Effector CD8-positive, alpha-beta T cell (primary cell): ENCODE measurements at places on chromosomes 4 and X.
A peak's percentile ranks its signal among the peaks of the same experiment; 100 is the strongest.

DNA sequence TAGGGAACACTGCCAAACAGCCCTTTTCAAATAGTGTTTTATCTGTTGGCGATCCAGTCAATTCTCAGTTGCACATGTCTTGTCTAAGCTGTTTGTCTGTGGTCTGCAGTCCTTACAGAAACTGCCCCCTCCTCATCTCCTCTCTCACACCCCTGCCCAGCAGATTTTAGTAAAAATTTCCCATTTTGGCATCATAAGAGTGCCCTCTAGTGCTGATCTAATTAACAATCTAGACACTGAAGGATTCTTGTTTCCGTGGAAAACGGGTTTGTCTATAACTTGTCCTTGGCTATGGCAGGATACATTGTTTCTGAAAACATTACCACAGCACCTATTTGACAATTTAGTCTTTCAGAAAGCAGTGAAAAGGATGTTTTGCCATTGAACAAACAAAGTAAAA, 227.2 kb upstream of the MBNL3 start:
- DNase-seq: no peak

GRCh38 chr4:113474017-113474416, 287.5 kb downstream of the CAMK2D start:
- no peak for DNase-seq

DNA sequence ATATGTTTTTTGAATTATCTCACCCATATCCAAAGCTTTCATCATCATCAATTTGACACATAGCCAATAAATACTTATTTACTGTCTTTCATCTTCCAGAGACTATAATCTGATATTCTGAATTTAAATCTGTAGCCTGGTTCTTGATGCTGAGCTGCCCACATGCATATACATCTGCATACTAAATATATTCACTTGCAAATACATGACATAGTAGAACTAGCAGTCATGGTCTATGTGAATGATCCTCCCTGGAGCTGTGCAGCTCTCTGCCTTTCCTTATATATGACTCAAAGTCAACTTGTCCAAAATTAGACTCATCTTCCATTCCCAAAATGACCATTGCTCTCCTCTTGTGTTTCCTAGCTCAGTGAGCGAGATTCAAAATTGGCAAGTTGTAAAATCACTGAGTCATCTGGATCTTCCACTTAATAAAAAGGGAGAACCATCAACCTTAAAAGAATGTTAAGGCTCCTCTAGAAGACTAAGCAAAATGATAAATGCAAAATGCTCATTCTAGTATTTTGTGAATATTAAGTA, 448.2 kb downstream of the PPARGC1A start:
- DNase-seq: no peak

GRCh38 chrX:86078650-86079049, 31.3 kb upstream of the CHM start:
- no peak for DNase-seq

GRCh38 chr4:55546506-55546755, 278 bp downstream of the CLOCK start:
- DNase-seq: no peak

DNA sequence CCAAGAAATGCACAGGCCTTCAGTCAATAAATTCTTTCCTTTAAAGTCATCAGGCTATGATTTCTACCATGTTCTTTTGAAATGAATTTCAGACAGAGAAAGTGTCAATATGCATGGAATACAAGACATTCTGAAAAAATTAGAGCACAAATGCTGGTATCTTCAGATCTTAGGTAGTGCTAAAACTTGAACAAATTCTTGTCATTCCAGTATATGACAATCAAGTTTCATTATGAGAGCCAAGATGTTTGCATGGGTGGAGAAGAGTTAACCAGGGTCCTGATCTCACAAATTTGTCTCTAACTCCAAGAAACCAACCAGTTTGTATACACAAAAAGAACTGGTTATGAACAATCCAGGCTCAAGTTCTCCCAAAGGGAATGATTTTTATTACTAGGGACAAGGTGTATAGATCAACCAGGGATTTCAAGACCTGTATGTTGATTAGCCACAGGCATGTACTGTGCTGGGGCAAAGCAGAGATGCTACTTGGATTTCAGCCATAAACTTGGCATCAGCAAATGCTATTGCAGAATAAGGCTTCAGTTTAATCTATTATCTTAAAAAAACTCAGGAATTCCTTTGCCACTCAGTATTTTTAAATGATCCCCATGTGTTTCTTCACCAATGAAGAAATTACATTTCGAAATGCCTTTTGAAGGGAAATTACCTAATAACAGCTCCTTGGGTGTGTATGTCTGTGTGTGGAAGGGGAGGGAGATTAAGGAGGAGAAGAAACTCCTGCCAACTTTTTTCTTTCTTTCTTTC, 69.7 kb downstream of the FANCB start:
- DNase-seq: no peak

GRCh38 chrX:24148121-24148520, 1.4 kb upstream of the ZFX start:
- DNase-seq: no peak

DNA sequence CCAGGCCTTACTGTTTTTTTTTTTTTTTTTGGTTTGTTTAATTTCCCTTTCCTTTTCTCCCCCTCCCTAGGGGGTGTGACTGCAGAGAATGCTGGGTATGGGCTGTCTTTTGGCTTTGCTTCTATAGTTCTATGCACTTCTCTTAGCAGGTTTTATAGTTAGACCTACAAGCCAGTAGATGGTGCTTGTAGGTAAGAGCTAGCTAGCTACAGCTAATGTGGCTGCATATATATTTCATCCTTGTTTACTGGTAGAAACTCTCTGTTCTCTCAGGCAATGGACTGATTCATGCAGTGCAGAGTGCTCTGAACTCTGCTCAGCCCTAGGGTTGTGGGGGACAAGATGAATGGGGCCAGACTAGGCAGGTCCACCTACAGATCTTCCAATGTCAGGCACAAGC, 246.4 kb downstream of the SH2D1A start:
- no peak for DNase-seq

GRCh38 chrX:136687457-136687856, 39.5 kb downstream of the CD40LG start:
- peak; percentile 3 for DNase-seq

- no peak for DNase-seq
These were observed 25.2 kb downstream of the PPP2R3B start for GRCh38 chrX:361231-362145.

GRCh38 chr4:86972997-86973396, 38.2 kb downstream of the AFF1 start:
- no peak for DNase-seq

GRCh38 chr4:93693141-93693540, 135.4 kb upstream of the ATOH1 start:
- DNase-seq: no peak

DNA sequence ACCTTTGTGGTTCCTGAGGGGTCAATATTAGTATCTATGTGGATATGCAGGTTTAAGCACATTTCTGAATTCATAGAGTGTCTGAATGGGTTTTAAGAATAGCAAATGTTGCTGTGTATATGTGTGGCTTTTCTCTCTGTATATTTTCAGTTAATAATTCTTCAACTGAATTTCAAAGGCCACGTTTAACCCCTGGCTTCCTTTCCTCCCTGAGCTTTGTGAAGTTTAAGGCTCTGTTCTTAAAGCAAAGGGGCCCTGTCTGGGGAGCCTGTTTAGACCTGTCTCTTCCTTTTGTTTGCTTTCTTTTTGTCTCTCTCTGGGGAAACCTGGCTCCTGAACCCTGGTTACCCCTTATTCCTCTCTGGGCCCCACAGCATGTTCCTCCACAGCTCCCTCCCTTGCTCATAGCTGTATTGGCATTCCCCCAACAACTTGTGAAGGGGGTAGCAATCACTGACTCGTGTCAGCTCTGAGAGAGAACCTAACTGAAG, 139.1 kb downstream of the COL4A6 start:
- no peak for DNase-seq

DNA sequence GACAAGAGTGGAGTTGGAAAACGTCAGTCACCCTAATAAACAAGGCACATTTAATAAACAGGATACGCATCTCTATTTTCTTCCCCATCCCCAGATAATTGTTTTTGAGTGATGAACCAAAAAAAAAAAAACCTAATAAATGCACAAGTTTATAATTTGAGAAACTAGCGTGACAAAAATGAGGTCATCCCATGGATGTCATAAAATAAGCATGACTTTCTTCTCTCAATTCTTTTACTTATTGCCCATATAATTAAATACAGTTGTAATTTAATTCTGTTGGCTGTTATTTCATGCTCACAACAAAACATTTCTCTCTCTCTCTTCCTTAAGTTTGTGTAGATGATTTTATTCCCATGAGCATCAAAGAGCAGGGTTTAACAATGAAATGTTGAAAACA, 20.7 kb downstream of the PRKG2 start:
- no peak for DNase-seq

- no peak for DNase-seq
These were observed 223.0 kb downstream of the COX18 start for GRCh38 chr4:72846280-72847111.

DNA sequence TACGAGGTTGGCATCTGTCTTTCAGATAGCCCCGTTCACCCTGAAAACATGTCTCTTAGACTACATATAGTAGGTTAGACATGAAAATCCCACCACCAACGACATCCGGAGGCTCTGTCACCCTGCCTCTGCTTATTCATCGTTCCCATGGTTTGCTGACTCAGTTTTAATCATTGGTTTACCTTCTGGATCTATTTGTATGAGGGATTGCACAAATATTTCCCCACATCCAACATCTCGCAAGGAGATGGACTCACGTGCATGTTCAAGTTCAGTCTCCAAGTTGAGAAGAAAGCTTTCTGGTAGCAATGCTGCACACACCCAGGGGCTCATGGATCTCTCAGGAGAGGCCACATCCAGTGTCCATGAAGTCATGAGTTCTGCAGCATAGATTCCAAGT, 10.8 kb downstream of the CETN2 start:
- DNase-seq: no peak

GRCh38 chr4:31968842-31969241, 1248.7 kb downstream of the PCDH7 start:
- no peak for DNase-seq

DNA sequence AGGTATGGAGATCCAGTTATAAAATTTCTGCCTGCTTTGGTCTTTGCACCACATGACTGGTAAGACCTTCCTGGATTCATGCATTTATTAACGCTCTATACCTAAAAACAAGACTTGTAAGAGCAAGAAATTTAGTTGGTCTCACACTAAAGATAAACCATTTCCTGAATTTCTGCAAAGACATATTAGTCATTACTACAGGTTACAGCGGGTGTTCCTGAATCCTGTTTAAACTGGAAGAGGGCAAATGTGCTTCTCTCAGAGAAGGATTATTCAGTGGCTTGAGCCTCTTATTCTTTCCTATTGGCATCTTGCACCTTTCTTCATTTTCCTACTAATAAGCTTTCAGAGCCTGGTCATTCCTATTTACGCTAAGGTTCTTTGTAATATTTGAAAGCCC, 397.6 kb upstream of the TENM3 start:
- DNase-seq: no peak

DNA sequence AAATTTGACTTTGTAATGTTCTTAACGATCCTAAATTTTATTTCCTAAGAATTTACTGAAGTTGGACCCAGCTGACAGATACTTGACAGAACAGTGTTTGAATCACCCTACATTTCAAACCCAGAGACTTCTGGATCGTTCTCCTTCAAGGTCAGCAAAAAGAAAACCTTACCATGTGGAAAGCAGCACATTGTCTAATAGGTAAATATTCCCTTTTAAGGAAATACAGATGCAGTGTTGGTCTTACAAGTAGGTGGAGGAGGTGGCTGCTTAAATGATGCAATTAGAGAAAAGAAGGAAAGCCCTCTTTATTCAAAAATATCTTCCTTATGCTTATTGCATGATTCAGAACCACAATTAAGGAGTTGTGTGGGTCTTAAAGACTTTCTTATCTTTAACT, 73.5 kb downstream of the RS1 start:
- DNase-seq: no peak

- DNase-seq: no peak
These were observed 208.2 kb upstream of the PSAPL1 start for GRCh38 chr4:7642741-7643458.

DNA sequence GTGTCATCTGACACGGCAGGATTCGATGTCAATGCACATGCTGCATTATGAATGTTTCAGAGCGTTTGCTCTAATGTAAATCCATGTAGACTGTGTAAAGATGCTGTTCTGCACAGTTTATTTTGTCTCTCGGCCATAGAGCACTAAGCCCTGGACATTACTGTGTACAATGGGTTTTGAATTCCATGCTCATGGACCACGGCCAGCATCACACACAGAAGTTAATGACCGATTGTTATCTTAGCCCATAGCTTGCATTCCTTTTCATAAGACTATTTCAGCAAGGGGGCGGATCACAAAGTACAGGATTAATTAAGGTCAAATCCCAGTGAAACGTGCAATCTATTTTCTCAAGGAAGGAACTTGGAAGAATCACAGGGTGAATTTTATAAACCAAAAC, 286.1 kb upstream of the TENM3 start:
- no peak for DNase-seq

DNA sequence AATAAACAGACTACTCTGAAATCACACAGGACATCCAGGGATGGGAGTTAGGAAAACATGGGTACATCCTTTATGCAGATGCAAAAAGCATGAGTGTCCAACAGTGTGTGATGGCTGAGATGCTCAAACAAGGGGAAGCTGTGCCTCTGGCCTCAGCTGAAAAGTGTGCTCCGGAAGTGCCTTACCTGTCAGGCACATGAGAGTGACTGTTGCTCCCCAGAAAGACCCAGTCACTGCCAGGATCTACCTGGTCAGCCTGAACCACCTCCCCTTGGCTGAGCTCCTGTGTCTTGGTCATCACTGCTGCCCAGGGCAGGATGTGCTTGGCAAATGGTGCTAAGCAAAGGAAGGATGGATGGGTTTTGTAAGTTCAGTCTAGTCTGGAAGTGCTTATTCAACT, 4.0 kb downstream of the PPP2R2C start:
- no peak for DNase-seq

DNA sequence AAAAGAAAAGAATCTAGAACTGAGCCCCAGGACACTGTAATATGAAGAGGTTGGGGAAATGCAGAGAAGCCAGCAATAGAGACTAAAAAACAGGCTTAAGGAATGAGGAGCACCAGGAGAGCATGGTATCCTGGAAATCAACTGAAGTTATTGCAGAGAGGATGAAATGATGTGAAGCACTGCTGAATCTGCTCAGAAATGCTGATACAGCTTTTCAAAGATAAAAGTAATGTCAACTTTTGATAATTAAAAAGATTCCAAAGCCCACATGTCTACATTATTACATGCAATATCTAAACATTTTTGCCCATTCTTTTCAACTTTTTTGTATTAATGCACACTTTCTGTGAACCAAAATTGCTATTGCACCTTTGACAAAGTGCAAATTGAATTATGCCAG, 718.4 kb downstream of the ADGRL3 start:
- DNase-seq: no peak

DNA sequence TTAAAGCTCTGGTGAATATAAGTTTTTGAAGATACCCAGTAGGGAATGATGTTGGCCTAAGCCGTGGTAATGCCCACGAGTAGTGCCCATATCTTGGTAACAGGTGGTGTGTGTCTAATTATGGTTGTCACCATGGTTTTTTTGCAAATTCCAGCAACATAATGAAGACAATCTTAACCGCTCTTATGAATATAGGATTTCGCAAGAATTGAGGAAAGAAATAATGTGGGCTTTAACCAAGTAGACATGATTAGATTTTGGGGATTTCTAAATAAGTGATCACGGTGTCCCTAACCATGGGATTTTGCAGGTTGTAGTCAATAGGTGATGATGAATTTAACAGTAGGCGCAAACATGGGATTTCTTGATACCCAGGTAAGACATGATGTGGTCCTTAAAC, 2.5 kb downstream of the ATXN3L start:
- no peak for DNase-seq
